ENCODE measurements at places on chromosomes 5 and 9. TPM values are rescaled to one million over a fixed set of nuclear protein-coding genes. Genes with fewer than 3 reads are reported as not detected.

Gene KDM4C
- 141 TPM for total RNA-seq

Gene ZCCHC10
- total RNA-seq: 30.6 TPM

Gene COL5A1
- total RNA-seq: not detected

Gene BTNL8
- total RNA-seq: not detected

Data from B cell (primary cell).